ENCODE measurements at places on chromosomes 6 and 20.

GRCh38 chr20:8849990-8850389, 218.9 kb upstream of the PLCB4 start:
- no peak for DNase-seq

DNA sequence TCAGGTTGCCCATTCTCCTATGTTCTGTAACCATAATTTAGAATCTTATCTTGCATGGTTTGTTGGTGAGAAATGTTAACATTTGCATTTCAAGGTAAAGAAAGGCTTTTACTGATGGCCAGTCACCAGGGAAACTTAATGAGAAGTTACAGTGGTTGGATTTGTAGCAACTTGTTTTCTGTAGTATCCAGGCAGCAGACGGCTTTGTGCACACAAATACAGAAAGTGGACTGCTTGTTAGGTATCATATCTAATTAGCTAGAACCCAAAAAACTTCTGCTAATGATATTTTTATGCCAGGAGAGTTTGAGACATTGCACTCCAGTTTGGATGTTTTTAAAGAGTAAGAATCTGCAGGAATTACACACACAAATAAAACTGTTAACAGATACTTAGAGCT, 578.0 kb downstream of the DOK5 start:
- DNase-seq = no peak

DNA sequence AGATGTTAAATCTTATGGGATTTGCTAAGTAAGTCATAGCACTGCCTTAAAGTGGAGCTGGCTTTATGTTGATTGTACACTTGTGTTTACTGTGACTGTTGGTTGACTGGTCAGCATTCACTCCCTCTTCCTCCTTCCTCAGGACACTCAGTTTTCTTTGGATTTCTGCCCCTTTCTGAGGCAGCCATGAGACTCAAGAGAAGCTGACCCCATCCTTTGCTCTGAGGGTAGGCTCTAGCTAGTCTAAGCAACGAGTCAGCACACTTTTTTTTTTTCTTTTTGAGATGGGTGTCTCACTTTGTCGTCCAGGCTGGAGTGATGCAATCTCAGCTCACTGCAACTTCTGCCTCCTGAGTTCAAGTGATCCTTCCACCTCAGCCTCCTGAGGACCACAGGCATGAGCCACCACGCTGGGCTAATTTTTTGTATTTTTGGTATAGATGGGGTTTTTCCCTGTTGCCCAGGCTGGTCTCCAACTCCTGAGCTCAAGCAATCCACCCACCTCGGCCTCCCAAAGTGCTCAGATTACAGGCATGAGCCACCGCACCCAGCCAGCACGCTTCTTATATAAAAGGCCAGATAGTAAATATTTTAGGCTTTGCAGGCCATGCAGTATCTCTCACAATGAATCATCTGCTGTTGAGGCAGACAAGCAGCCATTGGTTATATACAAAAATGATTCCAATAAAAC, 191.4 kb downstream of the NFATC2 start:
- DNase-seq = no peak

DNA sequence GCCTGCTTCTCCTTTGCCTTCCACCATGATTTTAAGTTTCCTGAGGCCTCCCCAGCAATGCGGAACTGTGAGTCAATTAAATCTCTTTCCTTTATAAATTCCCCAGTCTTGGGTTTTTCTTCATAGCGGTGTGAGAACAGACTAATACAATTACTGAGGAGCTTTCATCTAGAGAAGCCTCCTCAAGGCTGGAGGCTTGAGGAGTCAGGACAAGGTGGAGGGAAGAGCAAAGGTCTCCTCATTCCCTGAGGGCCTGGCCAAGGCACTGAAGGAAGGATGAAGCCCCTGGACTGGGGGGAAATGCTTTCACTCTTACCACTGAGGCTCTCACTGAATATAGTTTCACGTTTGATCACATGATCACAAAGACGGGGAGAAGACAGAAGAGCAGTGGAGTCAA, 118.2 kb downstream of the MAN1A1 start:
- DNase-seq = no peak

DNA sequence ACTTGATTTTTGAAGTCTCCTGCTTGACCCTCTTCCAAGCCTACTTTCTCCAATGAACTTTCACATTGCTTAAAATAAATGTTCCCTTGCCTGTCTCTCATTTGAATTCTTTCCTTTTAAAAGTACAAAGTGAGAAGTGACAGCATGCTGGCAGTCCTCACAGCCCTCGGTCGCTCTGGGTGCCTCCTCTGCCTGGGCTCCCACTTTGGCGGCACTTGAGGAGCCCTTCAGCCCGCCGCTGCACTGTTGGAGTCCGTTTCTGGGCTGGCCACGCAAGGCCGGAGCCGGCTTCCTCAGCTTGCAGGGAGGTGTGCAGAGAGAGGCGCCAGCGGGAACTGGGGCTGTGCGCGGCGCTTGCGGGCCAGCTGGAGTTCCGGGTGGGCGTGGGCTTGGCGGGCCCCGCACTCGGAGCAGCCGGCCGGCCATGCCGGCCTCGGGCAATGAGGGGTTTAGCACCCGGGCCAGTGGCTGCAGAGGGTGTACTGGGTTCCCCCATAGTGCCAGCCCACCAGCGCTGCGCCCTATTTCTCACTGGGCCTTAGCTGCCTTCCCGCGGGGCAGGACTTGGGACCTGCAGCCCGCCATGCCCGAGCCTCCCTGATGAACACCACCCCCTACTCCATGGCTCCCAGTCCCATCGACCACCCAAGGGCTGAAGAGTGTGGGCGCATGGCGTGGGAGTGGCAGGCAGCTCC, 31.9 kb downstream of the SERPINB6 start:
- DNase-seq = no peak

GRCh38 chr20:36308986-36309385, 2.8 kb downstream of the DLGAP4 start:
- DNase-seq = no peak

- no peak for DNase-seq
These were observed 53.1 kb upstream of the SLC32A1 start for GRCh38 chr20:38671186-38671585.

- DNase-seq = no peak
These were observed 104.8 kb downstream of the CDH26 start for GRCh38 chr20:60063048-60063451.

- DNase-seq = no peak
These were observed 758.3 kb downstream of the KIF16B start for GRCh38 chr20:15814911-15815310.

- DNase-seq = no peak
These were observed 195.0 kb upstream of the HEY2 start for GRCh38 chr6:125554456-125554855.

GRCh38 chr20:719068-719467, 43.5 kb upstream of the SCRT2 start:
- DNase-seq = no peak

- no peak for DNase-seq
These were observed 180.1 kb downstream of the SLC24A3 start for GRCh38 chr20:19392344-19393130.

- DNase-seq = no peak
These were observed 235.6 kb downstream of the PLCB1 start for GRCh38 chr20:8367689-8368088.

DNA sequence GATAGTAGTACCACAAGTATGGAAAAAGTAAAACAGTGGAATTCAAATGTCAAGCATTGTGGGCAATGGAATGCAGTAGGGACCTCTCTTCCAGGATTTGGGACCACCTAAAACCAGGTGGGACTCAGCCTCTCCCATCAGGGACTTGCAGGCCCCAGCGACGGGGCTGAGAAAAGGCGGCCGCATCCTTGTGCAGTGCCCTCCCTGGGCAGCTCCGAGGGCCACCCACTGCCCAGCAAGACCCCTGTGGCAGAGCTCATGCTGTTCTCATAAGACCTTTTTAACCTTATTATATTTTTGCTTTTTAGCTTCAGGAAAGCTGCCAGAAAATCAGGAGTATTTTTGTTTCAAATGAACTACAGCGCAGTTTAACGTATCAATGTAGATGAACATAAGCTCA, 142.6 kb upstream of the RPS6KA2 start:
- no peak for DNase-seq

DNA sequence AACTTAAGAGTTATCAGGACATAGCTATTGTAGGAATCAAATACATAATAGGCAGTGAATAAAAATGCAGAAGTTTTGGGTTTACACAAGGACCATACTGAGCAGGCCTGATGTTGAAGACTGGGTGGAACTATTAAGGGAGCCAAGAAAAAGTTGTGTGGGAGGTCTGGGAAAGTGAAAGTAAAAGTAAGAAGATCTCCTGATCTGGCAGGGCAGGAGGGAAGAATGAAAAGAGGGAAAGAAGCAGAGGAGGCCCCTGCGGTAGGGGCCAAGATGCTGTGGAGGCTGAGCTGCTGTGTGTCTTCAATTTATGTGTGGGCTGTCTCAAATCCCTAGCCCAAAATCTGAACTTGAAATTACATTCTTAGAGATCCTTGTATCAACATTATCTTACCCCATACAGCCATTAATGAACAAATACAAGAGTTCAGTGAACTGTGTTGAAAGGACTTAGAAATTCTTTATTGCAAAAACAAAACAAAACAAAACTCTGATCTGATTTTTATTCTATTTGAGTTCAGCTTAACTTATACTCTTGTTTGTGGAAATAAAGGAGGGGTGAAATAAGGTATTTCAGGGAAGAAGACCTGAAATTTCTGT, 1183.8 kb downstream of the HACE1 start:
- no peak for DNase-seq

GRCh38 chr6:161522276-161522675, 248.4 kb upstream of the AGPAT4 start:
- no peak for DNase-seq

- DNase-seq = no peak
These were observed 70.4 kb downstream of the PLCB4 start for GRCh38 chr20:9139106-9139833.

DNA sequence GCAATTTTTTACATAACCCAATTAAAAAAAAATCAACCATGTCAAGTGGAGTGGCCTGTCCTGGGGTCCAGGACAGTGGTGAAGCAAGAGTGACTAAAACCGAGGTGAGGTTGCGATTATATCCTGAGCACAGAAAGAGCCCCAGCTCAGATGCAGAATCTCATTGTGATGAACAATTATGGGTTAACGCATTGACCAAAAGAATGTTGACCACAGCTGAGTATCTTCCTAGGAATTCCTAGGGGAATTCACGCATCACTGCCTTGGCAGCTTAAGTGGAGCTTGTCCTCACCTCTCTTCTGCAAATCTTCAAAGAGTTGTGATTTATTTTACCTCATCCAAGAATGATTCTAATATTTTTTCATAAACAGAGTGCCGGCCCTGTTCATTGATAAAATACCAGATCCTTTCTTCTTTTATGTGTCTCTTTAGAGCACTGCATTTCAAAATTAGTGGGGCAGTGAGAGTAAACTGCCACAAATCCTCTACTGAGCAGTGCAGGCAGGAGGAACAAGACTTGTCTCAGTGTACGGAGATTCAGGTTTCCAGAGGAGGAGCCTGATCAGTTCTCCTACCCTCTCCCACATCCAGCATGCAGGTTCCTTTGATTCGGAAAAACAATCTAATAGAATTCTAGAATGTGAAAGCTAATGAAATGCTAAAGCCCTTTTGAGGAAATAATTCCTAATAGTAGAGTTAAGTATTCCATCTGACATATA, 60.1 kb upstream of the ZNF184 start:
- no peak for DNase-seq

DNA sequence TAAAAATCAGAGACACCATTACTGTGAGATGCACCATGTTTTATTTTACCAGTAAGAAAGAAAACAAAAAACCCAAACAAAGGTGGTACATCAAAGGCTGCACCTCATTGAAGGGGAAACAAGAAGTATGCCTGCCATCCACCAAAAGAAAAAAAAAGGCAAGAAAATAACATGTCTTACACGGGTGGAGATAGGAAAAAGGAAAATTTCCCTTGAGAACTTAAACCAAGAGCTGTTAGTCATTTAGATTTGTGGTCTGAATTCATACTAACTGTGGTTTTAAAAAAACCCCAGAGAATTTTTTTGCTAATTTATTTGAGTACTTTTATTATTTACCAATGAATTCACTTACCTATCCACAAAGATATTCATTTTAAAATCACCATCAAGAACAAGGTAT, 144.0 kb downstream of the LRRC1 start:
- no peak for DNase-seq

GRCh38 chr6:7086488-7086887, 21.3 kb upstream of the RREB1 start:
- DNase-seq = peak; percentile 66

- no peak for DNase-seq
These were observed 21.2 kb downstream of the C6orf132 start for GRCh38 chr6:42120895-42121865.

- no peak for DNase-seq
These were observed 33.0 kb downstream of the TRERF1 start for GRCh38 chr6:42418724-42419123.

DNA sequence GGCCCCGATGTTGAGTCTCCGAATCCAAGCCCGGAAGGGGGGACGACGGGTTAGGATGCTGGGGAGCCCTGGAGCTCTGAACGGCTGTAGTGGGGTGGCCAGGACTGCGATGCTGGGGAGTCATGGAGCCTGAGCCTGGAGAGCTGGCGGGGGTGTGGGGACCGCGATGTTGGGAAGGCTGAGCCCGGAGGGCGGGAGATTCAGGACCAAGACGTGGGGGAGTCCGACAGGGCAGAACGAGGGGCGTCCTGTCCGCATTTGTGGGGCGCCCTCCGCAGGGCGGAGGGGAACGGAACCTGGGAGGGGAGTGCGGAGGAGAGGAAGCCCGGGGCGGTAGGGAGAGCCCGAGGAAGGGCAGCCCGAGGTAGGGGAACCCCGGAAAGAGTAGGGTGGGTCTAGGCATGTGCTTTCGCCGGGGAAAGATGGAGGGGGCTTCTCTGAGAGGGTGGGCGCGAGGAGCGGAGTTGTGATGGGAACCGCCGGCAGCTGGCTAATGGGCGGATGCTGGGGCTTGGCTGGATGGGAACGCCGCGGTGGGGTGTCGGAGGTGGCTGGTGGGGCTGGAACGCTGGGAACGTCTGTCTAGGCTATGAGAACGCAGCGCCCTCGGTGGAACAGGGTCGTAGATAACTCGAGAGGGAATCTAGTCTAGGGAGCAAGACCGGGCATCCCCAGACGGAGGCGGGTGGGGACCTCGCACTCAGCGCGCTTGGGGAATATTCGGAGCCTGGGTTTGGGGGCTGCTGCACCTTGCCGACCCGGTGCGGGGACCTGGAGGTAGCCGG, 684 bp downstream of the PAQR8 start:
- DNase-seq = no peak

DNA sequence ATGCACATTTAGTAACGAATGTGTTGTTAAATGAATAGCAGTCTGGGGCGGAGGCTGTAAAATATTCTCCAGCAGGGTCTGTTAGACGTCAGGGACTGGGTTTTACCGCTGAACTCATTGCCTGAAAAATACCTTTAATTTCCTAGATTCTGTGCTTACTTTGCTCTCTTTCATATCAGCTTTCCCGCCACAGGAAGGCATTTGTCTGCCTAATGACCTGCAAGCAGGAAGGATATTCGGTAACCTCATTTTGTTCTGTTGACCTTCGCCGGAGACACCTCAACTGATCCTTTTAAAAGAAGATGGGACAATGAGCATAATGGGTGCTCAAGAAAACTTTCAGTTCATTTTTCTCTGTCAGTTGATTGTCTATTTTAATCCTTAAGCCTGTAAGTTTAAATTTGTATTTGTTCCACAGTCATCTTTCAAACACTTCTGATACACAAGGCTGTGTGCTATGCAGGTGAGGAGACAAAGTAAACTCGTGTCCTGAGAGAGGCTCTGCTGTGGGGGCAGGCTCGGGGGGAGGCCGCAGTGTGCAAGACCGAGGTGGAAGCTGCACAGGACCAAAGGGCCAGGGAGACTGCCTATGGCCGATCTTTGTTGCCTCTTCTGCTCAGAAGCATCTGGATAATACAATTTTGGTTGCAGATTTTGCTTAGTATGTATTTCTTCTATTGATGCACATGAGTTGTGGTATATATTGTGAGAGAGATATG, 27.4 kb upstream of the SIM1 start:
- DNase-seq = no peak

Measured in GM12878 (cell line).